ENCODE measurements at places on chromosomes 5 and 9.

DNA sequence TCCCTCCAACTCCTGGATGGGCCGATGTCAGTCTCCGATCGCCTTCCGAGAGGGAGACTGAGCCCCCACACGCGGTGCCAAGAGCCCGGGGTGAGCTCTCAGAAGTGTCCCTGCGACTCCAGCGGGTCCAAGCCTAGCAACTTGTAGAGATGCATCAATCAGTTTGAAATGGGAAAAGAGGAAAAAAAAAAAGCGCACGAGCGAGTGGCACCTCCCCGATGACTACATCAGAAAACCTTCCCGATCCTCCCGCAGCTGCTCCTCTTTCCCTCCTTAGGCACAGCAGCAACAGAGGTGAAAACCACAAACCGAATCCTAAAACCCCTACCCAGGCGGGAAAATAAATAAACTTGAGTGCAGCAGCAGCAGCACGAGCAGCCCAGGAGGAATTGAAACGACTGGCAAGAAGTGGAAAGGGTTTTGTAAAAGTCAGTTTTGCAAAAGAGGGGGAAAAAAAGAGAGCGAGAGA lies 1.0 kb upstream of the EFNA5 start:
- peak; percentile 62 for DNase-seq

- no peak for DNase-seq
Observed at GRCh38 chr5:154118385-154118784, 72.1 kb upstream of the GALNT10 start.

DNA sequence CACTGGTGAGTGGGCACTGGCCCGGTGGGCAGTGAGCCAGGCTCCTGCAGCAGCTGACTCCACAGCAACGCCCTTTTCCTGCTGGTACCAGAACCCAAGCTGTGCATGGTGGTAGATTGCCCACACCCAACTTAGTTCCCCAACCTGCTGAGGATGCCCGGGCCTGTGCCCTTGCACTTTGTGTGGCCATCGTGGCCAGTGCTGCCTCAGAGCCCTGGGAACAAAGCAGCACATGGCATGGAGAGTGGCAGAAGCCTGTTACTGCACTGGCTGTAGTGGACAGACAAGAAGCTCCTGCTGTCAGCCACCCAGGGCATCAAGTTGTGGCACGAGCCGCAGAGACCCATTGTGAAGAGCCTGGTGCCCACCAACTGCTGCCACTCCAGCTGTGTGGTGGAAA lies 612.9 kb downstream of the DNAH5 start:
- no peak for DNase-seq

DNA sequence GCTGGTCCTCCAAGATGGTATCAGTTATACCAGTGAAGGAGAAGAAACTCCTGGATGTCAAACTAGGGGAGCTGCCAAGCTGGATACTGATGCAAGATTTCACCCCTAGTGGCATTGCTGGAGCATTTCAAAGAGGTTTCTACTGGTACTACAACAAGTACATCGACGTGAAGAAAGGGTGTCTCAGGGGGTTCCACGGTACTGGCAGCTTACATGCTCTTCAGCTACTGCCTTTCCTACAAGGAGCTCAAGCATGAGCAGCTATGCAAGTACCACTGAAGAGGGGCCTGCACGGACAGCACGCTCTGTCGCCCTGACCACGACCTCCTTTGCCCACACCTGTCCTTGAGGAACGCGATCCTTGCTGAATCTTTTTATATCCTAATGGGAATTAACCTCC lies 19.5 kb downstream of the ACTL7B start:
- no peak for DNase-seq

- DNase-seq: no peak
Observed at GRCh38 chr5:75325242-75325641, 11.8 kb upstream of the HMGCR start.

GRCh38 chr9:94903961-94904421 lies 177.5 kb downstream of the AOPEP start:
- DNase-seq: no peak

DNA sequence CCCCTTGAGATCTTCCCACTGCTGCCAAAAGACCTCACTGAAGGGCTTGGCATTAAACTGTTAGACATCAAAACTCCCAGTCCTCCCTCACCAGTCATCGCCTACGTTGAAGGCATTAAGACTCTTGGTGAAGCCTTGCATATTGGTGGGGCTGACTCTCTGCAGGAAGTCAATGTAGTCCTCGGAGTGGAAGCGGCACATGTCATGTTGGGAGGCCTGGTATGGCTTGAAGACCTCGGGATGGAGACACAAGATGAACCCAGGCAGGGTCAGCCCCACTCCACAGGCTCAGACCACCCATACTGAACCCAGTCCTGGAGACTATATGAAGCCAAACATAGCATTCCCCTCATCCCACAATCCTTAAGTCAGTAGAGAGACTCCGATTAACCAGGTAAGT lies 1.9 kb downstream of the HDAC3 start:
- DNase-seq: no peak

- no peak for DNase-seq
Observed at GRCh38 chr5:131984956-131985665, 26.3 kb downstream of the ACSL6 start.

All from hepatocyte (in vitro differentiated cells).